Progenitor cell of endocrine pancreas (in vitro differentiated cells): ENCODE measurements at places on chromosomes 3 and 15.
A peak's percentile ranks its signal among the peaks of the same experiment; 100 is the strongest.

DNA sequence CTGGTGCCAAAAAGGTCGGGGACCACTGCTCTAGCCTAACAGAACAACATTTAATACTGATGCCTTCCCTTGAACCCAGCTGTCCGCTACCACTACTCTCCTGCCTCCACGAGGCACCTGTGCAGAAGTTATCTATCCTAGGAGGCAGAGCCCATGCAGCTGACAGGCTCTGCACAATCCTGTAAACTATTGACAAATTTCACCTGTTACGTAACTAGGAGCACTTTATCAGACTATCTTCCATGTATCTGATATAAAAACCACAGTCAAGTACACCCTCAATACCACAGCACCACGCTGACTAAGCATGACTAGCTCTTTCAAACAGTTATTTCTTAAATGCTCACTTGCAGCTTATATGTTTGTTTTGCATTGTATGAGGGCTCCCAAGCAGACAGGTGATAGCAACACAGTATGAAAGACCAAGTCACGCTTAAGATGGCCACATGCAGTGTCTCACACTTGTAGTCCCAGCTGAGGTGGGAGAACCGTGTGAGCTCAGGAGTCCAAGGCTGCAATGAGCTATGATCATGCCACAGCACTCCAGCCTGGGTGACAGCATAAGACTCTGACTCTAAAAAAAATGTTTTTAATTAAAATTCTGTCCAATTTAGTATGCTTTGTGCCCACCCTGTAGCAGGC lies 4.5 kb upstream of the IL17RC start:
- no peak for DNase-seq

DNA sequence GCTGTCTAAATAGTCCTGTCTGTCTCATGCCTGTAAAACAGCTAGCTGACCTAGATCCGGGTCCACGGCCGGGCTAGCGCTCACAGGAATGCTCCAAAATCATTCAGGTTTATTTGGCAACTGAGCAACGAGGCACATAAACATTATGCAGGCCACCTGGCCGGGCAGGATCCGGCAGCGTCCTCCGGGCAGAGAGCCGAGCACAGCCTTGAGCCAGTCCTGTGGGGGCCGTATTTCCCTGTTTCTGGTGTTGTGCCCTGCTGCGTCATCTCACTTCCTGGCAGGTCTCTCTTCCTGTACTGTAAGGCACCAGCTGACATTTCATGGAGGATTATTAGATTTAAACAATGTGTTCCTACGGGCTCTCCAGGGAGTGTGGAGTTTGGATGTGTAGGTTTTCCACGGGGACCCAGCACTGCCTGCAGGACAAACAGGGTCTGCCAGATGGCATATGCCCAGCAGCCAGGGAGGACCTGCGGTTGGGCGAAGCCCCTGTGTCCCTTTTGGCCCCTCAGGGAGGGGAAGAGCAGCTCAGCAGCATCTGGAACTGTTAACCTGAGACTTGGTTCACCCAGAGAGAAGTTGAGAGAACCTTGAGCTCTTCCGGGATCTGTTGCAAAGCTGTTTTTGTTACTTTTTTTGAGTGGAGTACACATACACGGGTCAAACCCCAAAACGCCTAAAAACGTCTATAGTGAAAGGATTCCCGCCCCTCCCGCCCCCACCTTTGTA lies 16.6 kb upstream of the LRRK1 start:
- no peak for DNase-seq

GRCh38 chr3:42438758-42439157 lies 28.3 kb upstream of the LYZL4 start:
- DNase-seq, result no peak

DNA sequence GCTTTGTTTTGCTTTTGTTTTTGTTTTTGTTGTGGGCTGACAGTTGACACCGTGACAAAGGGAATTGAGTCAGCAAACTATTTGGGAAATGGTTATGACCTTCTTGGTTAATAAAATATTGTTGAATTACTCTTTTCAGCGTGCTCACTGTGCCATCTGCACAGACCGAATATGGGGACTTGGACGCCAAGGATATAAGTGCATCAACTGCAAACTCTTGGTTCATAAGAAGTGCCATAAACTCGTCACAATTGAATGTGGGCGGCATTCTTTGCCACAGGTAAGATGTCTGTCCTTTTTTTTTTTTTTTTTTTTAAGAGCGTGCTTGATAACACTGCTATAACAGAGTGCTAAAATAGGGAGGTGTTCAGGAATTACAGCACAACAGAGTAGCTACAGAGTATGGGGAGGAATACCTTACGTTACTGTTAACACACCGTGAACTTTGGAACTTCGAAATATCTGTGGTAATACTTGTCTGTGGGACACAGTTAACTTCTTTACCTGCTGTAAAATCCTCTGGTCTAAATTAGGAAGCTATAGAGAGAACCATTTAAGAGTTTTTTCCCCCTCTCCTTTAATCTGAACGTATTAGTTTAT lies 48.2 kb downstream of the PRKCI start:
- DNase-seq, result no peak

DNA sequence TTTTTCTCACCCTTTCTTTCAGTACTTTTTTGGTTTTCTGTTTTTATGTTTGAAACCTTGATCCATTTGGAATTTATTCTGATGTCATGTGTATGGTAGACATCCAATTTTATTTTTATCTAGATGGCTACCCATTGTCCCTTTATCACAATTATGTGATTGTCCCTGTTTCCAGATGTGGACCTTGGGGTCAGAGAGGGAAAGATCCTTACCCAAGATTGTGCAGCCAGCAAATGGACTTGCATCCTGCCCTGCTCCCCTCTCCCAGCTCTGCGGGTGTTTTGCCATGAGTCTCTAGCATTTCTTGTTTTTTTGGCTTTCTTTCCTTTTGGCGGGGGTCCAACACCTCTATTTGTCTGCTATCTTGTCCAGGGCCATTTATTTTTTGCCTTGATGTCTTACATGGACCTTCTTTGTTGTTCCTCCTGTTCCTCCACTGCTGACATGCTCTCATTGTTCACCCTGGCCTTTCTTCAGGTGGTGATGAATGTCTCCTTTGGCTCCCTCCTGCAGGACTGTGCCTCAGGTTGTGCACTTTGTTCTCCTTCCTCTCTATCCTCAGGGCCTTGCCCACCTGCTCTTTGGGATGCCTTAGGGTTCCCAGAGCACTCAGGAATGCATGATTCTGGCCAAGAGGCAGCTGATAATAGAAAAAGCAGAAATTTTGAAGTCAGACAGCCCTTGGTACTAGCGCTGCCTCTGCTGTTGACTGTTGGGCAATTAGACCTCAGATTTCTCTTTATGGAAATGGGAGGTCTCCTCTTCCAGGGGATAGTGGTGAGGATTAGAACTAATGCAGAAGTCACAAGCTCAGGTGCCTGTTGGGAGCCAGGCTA lies 84.3 kb downstream of the EEFSEC start:
- no peak for DNase-seq

GRCh38 chr3:32143849-32144757 lies 37.7 kb downstream of the GPD1L start:
- DNase-seq, result peak; percentile 33

DNA sequence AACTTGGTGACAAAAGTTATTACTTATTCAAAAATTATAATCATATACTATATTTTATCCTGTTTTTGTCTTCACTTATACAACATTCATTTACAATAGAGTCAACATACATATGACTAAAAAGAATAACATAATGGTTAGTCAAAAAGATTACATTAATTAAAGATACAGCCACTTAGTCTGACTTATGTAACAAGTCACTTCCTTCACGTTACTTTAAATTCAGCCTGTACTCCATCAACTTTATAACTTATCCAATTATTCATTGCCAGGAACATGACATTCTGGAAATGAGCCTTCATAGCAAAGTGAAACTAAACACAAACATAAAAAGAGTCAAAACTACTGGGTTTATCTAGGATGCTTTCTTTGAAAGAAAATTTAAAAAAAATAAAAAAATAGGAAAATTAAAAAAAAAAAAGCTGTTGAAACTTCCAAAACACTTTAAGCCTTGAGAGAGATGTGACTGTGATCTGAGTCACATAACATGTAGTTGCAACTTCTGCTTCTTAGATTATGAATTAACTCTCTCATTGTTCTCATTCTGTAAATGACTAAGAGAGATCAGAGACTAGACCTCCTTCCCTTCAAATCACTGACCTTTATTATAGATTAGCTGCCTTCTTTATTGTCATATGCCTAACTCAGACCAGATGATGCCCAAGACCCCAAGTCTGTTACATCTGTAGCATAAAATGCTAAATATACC lies 107.8 kb downstream of the MYRIP start:
- no peak for DNase-seq

- no peak for DNase-seq
Measured at GRCh38 chr3:194083637-194084224, 52.2 kb upstream of the HES1 start.

GRCh38 chr3:52221563-52222318 lies 3.7 kb downstream of the TLR9 start:
- no peak for DNase-seq

GRCh38 chr15:51190424-51191068 lies 95.8 kb upstream of the TNFAIP8L3 start:
- DNase-seq, result no peak

DNA sequence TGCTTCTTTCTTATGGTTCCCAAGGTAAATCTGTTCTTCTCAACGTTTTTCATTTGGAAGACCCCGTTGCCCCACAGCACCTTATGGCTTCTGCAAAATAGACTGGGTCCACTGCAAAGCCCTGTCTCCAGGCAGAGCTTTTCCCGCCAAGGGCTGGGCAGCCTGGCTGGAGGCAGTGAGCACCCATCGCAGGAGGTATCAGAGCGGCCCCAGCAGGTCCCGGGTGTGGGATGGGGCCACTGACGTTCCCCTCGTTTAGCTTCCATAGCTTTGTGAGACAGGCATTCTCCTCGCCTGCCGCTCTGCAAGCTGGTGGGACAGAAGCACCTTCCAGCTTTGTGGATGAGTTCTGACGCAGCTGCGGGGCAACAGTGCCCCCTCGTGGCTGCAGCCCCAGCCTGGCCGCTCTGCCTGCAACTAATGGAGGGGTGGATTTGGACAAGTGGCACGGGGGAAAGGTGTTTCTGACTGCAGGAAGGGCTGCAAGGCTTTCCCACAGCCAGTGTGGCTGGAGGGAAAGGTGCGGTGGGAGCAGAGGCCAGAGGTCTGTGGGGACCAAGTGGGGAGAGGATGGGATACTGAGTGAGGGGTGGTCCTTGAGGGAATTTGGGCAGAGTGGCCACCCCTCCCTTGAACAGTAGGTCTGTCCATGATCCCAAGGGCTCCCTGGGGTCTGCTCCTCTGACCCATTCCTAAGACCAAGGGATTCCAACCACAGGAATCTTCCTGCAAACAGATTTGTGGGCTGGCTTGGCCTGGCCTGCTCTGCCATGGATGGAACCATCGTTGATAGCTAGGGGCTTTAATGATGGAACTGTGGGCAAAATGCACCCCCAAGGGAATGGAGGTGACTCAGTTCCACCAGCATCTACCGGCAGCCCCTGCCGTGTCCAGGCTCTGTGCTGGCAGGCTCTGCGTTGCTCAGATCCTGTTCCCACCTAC lies 99.4 kb downstream of the FBLN2 start:
- peak; percentile 87 for DNase-seq

GRCh38 chr15:37100966-37101215 lies 542 bp upstream of the MEIS2 start:
- DNase-seq, result peak; percentile 24

DNA sequence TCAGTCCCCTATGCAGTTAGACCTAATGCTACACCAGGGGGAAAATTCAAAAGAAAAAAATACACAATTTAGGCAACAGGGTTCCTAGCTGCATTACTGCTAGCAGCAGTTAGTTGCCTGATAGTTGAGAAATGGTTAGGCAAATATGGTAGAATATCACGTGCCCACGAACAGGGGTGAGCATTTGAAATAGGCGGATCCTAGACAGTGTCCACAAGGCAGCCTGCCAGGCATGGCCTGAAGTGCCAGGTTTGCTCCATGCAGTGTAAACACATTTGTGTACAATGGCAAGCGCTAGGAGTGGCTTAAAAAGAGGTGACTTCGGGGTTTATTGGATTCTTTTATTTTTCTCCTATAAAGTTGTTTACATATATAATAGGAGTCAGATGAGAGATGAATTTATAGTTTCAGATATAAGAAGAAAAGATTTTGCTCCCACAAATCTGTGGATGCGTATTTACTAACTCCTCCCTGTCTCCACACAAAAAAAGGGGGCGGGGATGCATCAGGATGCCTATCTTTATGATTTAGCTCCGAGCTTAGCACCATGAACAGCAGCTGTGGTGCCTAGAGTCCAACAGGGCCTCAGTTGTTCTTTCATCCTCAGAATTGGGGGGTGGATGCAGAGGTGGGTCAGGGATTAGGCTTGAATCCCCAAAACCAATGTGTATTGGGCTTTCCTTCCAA lies 3.9 kb upstream of the TGM4 start:
- no peak for DNase-seq

DNA sequence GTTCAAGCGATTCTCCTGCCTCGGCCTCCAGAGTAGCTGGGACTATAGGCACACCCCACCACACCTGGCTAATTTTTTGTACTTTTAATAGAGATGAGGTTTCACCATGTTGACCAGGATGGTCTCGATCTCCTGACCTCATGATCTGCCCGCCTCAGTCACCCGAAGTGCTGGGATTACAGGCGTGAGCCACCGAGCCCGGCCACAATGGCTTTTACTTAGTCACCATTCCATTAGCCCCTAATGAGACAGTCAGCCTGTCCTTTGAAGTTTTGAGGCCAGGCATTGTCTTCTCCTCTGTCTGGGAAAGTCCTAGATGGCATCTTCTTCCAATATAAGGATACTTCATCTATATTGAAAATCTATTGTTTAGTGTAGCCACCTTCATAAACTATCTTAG lies 515.9 kb downstream of the RBMS3 start:
- DNase-seq, result no peak

- DNase-seq, result no peak
Measured at GRCh38 chr3:8841472-8841871, 72.1 kb upstream of the OXTR start.

DNA sequence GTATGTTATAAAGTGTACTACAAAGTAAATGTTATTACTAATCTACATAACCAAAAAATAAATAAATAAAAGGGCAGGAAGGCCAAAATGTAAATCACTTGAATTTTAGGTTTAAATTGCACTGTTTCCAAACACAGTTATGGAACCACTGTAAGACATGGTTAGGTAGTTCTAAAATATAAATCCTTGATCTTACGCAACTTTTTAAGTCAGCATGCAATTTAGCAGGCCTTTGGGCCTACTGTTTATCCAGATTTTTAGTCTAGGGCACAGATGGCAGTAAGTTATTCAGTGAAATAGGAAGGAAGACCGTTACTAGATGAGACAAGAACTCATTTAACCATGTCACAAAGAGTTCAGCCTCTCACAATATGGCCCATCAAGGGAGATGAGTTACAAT lies 187.4 kb upstream of the SLC2A2 start:
- no peak for DNase-seq

DNA sequence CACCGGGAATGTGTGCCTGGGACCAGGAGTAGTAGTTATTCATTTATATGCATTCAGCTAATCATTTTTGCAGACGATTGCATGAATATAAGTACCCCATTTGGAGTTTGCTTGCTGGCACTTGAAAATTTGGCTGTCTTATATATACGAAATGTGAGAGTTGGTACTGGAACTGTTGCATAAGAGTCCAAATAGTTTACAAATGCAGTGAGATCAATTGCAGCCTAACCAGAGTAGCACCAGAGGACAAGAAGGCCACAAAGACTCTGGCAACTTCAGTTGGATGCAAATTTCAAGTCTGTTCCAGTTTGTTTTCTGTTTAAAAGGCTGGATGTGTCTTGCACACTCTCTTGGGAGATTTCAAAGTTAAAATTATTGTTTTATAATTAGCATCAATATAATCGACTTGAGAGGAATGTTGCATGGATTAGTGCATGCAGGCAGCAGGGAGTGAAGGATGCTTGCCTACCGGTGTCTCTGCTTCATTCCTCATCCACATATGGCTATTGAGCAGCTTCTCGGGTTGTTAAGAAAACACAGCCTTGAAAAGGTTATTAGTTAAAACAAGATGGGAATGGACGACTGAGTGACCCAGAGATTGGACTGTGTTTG lies 213.0 kb downstream of the PTPRG start:
- no peak for DNase-seq
